NCI-H1105 (cell line): ENCODE measurements at places on chromosomes 2 and 18.

DNA sequence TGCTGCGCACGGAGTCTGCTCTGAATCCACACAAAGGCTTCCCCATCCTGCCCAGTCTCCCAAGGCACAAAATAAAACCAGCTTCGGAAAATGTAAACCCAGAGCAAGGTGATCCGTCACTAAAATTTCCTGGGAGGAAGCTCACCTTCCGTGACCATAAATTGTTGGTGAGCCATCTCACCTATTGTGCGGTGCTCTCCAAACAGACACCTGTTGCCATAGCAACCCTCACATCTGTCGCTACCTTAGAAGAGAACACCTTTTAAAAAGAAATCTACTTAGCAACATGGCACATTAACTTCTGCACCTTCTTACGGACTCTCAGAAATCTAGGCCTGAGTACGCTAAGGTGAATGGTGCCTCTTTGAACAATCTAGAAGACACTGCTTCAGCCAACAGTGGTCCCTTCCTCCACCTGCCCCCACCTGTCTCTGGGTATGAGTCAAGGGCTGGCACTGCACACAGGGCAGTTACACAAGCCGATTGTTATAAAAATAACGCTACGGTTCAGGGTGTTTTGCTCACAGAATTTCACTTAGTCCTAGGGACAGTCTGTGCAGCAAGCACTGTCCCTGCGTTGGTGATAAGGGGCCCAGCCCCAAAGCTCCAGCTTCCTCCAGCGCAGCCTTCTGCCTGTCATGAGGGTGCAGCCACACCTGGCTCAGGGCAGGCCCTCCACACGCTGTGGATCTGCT is 114.9 kb upstream of the ID2 start:
- peak; percentile 67 for DNase-seq

DNA sequence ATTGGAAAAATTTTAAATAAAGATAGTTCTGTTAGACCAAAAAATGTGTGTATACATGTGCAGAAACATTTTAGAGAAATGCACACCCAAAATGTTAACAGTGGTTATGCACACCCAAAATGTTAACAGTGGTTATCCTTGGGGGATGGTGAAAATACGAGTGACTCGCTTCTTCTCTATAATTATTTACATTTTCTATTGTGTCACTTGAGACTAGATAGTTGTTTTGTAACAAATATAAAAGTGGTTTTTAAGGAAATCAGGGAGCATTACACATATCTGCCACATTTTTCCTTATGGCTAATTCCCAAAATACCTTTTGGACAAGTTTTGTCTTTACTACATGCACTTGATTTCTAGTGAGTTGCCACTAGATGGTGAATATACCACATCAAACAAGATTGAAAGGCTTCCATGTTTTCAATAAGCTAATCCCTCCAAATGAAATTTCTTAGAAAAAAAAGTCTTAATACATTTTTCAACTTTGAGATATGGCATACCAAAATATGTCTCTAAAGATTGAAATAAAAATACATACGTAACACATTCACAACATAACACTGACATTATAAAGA is 9.0 kb upstream of the HIBCH start:
- no peak for DNase-seq

DNA sequence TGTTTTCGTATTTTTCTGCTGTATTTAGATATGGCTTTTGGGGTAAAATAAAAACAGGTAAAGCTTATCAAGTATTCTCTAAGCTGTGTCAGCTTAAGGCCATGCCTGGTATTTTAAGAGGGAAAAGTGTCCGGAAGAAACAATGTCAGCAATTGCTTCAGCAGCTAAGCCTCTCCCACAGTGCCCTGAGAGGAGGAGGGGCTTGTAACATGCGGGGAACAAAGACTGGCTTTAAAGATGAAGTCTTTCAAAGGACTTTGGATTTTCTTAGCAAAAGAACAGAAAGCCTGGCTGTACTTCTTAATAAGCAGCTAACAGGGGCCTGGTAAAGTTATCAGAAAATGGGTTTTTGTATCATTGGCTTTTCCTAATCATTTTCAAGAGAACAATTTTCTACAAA is 102.8 kb downstream of the PXDN start:
- DNase-seq = no peak

GRCh38 chr18:32358075-32358474 is 112.6 kb downstream of the GAREM1 start:
- no peak for DNase-seq

- no peak for DNase-seq
Observed at GRCh38 chr2:101371636-101372035, 15.7 kb downstream of the CREG2 start.

DNA sequence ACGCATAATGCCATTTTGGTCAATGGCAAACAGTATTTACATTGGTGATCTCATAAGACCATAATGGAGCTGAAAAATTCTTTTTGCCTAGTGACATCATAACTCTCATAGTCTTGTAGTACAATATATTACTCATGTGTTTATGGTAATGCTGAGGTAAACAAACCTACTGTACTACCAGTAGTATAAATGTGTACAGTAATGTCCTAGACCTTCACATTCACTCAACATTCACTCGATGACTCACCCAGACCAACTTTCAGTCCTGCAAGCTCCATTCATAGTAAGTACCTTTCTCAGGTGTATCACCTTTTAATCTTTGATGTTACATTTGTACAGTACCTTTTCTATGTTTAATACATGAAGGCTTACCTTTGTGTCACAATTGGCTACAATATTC is 558.2 kb upstream of the PIK3C3 start:
- DNase-seq = no peak

DNA sequence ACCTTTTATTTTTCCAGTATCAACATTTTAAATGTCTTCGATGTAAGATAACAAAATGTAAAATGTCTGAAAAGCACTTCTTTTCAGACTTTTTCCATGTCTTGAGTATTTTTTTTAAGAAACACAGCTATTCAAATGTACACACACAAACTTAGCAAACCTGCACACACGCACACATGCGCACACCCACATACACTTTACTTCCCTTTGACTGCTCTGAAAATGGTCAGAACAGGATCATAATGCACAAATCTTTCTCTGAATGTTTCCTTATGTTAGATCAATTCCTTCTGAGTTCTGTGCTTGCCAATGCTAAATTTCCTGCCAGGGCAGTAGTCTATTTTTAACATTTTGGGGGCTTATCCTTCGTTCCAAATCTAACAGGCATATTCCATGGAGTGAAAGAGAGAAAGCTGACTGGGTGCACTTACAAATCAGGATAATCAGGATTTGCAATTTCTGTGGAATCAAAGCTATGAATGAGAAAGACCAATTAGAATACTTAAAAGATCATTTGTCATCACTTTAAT is 136.3 kb downstream of the ZEB2 start:
- DNase-seq = no peak

DNA sequence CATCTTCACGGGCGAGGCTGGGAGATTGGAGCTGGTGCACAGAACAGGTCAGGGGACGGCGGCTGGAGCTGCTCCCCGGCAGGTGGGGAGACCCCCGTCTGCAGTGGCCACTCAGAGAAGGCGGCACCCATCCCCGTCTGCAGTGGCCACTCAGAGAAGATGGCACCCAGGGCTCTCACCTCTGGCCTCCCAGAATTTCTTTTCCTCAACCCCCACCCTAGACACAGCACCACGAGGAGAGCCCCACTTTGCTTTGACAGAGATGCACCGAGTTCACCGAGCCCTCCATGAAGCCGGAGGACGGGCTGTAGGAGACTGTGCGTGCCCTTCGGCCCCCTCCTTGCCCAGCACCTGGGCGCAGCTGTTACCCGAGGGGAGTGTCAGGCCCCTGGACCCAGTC is 201.6 kb upstream of the SALL3 start:
- DNase-seq = no peak

- DNase-seq = no peak
Observed at GRCh38 chr2:45207101-45207500, 197.8 kb upstream of the SIX2 start.

DNA sequence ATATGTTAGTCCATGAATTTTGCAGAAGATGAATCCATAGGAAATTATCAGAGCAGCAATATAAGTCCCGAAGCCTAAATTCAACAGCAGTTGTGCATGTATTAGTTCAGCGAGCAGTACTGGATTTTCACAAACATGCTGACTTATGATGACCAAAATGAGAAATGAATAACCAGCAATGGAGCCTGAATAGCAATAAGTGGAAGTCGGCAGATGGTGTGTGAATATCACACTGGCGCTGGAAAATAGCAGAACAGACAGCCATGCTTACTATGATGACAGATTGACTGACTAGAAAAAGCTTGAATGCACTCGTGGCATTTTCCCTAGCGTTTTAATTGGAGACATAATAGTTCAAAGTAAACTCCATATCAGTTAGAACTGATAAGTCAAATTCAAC is 1114.5 kb downstream of the DSC3 start:
- DNase-seq = no peak

GRCh38 chr2:54830546-54830945 is 107.1 kb downstream of the EML6 start:
- no peak for DNase-seq

DNA sequence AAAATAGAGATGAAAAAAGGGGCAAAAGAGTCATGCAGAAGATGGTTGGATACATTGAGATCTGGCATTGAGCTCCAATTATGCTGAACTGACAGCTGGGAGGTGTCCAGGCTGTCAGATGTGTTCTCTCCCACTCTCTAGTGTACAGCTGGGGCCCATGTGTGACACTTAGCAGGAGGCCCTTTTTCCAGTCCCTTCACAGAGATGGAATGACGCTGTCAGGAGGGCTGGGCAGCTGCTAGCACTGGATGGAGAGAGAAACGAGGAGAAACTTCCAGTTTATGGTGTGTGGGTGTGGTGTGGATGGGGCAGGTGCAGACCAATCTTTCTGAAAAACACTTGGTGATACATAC is 437.7 kb upstream of the HS6ST1 start:
- no peak for DNase-seq
